ENCODE measurements at places on chromosomes 3 and 15. TPM values are rescaled to one million over a fixed set of nuclear protein-coding genes. Genes with fewer than 3 reads are reported as not detected.

The AADAC gene
- total RNA-seq = not detected

The USP19 gene
- 56.6 TPM for total RNA-seq

The RYK gene
- 42.9 TPM for total RNA-seq

The CX3CR1 gene
- total RNA-seq = 0.65 TPM

The ST8SIA2 gene
- total RNA-seq = not detected

The KIF15 gene
- total RNA-seq = 0.12 TPM

All from T-helper 17 cell (primary cell).